Coronary artery (tissue), 2 donors: ENCODE measurements at places on chromosomes 1 and 21.

DNA sequence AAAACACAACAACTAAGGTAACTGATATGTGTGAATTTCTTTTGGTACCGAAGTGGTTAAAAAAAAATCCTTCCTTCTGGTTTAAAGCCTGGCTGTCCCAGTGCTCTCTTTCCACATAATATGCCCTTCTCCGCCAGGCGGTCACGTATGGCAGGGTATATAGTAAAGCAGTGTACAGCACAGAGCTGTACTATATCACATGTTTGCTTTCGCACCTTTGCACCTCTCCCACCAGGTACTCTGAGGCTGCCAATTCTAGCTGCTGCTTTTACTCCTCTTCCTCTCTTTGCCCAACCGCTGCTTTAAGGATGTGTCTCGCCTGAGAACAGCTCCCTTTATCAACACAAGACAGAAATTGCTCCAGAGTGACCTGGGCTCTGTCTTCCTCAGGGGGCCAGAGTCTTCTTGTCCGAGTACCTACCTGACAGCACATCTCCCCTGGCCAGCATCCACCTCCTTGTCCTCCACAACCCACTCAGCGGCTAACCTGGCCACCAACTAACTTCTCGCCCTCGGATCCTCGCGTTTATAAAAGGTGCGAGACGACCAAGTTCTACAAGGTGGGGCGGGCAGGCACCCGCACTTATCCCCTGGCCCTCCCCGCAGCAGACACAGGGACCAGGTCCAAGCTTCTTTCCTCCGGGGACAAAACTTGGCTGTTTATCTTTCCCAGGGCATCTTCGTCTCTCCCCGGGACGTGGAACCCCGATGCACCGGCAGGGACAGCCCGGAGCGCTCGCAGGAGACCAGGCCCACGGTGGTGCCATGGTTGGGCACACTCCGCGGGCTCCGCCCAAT lies 1.6 kb downstream of the COLGALT2 start:
- DNase-seq: no peak

- no peak for DNase-seq
Measured at GRCh38 chr1:76337542-76338219, 263.1 kb downstream of the ST6GALNAC3 start.

DNA sequence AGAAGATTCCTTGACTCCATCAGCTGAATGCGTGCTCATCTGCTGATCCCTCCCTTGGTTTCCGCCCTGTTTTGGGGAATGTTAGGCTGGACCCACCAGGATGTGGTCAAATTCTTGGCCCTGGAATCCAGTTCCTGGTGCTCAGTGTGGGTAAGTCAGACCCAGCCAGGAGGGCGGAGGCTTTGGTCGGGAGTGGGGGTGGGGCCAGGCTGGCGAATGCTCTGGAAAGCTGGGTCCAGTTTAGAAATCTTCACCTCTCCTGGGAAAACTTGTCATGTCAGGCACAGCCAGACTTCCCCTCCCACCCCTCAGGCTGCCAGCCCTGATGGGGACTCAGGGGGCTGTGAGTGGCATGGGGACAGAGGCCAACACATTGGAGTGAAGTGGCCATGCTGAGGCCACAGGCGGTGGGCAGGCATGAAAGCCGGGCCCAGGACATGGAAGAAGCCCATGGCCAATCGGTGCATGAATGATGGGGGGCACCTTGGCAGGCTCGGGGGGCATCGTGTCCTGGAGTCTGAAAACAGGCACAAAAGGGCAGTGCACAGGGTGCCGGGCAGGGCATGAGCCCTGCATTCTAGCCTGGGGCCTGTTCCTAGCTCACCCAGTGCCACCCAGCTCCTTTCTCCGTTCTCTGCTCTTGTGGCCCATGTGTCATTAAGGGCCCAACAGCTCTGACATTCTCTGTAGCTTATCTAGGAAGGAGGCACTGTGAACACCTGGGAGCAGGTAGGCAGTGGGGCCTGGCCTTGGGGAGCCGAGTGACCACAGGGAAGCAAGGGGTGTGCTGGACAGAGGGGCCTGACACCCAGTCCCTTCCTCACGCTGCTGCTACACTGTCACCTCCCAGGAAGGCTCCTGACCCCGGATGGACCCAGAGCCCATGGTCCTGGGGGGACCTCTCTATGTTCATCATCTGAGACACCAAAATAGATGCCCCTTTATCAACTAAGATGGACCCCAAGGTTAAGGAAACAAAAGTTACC lies 14.6 kb upstream of the PADI1 start:
- DNase-seq: peak; percentile 59

GRCh38 chr1:118907466-118907865 lies 80.7 kb downstream of the TBX15 start:
- no peak for DNase-seq

- DNase-seq: no peak
Measured at GRCh38 chr1:174974711-174975119, 25.0 kb upstream of the CACYBP start.

DNA sequence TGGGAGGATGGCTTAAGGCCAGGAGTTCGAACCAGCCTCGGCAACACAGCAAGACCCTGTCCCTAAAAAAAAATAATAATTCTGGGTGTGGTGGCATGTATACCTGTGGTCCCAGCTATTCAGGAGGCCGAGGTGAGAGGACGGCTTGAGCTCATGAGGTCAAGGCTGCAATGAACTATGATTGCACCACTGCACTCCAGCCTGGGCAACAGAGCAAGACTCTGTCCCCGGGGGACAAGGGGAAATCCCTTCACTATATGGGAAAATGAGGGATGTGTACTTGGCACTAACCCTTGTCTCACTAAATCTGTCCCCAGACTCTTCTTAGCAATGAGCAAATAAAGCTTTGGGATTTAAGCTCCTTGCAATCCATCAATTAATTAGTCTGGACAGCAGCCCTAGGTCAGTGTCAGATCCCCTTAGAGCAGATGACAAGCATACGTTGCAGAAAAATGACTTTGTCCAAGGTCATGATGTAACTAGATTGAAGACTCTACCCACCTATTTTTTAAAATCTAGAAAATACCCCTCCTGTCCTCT lies 9.4 kb downstream of the KDM5B start:
- DNase-seq: no peak

DNA sequence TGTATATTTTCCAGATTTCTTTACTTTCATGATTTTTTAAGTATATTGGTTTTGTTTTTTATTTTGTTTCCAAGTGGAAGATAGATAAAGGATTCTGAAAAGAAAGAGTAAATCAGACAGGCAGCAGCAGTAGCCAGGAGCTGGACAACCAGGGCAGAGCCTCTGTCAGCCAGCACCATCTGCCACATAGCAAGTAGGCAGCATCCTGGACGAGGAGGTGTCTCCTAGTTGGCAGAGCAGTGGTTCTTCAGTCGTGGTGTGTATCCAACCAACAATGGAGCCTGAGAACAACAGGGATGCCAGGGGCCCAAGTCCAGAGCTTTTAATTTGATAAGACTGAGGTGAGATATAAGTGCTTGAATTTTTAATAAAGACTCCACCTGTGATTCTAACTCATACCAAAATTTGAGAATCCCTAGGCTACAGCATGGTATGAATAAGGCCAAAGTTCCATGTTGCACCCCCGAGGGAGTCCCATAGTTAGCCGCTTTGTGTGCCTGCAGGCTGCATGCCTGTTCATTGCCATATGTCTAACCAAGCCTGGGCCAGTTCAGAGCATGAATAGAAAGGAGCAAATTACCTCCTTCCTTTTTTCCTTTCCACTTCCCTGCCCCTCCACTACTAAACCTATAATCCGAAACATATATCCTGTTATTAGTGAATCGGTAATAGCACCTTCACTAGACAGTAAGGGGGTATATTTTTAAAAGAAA lies 153.2 kb downstream of the NTNG1 start:
- no peak for DNase-seq

DNA sequence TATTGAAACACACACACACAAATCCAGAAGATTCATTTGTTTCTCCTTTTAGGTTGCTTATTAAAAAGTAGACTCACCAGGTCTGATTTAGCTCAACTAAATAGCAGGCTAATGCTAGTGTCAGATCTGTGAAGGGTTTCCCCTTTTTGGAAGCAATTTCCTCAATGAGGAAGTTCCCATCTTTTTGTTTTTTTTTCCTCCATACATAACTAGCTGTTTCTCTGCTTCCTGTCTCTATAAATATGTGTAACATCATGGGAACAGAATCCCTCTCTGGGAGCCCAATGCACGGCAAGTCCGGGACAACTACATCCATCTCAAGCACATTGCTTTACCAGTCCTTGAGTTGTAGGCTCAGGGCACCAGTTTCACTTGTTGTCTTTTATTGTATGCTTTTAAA lies 1421.1 kb downstream of the PLA2G4A start:
- DNase-seq: no peak

GRCh38 chr1:106254748-106255147 lies 801.7 kb upstream of the PRMT6 start:
- DNase-seq: no peak

DNA sequence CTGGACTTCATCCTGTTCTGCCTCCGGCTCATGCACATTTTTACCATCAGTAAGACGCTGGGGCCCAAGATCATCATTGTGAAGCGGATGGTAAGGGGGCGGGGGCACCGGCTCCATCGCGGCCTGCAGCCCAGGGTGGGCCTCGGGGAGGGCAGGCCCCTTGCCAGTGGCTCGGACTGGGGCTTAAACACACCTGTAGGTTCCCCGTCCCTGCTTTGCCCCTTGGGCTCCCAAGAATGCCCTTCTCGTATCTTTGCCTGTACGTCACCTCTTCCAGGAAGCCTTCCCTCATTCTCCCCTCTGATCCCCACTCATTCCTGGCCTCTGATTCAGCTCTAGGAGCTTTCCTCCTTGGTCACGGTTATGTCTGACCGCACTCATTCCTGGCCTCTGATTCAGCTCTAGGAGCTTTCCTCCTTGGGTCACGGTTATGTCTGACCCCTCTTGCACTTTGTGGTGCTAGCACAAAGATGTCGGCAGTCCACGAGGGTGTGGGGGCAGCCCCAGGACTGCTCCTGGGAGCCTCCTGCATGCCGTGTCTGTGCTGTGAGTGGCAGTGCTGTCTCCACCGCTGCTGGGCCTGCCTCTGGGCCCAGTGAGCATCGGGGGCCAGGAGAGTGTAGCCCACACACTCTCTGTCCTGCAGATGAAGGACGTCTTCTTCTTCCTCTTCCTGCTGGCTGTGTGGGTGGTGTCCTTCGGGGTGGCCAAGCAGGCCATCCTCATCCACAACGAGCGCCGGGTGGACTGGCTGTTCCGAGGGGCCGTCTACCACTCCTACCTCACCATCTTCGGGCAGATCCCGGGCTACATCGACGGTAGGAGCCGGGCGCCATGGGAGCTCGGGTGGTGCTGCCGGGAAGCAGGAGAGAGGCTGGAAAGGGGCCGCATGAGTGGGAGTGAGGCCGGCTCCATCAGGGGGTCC lies 49.1 kb upstream of the LRRC3 start:
- DNase-seq: no peak

DNA sequence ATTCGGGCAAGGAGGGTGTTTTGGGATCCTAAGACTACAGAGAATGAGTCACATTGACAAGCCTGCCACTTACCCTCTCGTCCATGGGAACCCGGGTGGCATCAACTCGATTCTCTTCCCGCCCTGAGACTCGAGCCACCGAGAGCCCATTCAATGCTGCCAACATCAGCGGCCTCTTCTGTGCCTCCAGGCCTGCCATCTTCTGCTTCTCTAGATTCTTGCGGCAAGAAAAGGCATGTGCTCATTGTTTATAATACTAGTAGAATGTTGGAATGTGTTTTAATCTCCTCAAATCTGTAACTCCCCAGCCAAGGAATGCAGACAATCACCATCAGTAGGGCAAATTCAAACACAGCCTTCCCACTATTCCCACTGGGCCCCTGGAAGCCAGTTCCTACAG lies 96.9 kb downstream of the SMYD2 start:
- no peak for DNase-seq
